Activated CD8-positive, alpha-beta memory T cell treated with anti-CD3 and anti-CD28 coated beads for 48 hours (primary cell): ENCODE measurements at places on chromosomes 6 and 20.

DNA sequence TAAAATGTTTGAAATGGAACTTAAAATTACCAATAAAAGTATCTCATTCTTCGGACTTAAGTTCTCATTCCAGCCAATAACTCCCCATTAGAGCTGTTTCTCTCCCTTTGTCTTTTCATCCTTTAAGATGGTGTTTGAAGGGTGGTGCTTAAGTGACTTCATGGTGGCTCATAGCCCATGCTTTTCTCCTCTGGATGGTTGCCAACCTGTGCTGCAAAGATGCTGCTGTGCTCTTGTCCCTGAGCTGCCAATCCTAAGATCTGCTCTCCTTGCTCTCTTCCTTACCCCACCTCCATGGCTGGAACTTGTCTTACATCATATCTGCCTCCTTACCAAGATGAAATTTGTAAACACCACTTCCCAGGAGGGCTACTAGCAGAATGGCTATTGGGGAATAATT lies 31.6 kb upstream of the PNRC1 start:
- no peak for DNase-seq

GRCh38 chr20:25281541-25281991 lies 33.7 kb downstream of the PYGB start:
- no peak for DNase-seq

- DNase-seq = no peak
Measured at GRCh38 chr6:53540129-53540692, 4.7 kb downstream of the GCLC start.

- DNase-seq = no peak
Measured at GRCh38 chr20:21324126-21324525, 21.0 kb downstream of the XRN2 start.

DNA sequence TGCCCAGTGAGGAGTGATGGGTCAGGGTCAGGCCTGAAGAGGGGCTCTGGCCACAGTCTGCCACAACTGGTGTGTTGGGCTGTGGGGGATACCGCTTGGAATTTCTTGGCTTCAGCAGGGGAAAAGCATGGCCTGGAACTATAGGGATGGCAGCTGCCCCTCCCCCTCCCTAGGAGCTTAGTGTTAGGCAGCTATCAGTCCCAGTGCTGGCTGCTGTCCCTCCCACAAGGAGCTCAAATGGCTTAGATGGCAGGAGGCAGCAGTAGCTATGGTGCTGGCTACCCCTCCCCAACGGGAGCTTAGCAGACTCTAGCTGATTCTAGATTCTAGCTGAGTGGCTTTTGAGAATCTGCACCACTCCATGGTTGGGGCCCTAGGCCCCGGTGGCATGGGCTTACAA lies 414.5 kb upstream of the HSF2 start:
- DNase-seq = no peak

- no peak for DNase-seq
Measured at GRCh38 chr6:147366290-147366689, 142.2 kb upstream of the SAMD5 start.

GRCh38 chr6:109834595-109835437 lies 143.3 kb upstream of the GPR6 start:
- DNase-seq = no peak

GRCh38 chr6:144561455-144562043 lies 276.4 kb downstream of the UTRN start:
- no peak for DNase-seq

DNA sequence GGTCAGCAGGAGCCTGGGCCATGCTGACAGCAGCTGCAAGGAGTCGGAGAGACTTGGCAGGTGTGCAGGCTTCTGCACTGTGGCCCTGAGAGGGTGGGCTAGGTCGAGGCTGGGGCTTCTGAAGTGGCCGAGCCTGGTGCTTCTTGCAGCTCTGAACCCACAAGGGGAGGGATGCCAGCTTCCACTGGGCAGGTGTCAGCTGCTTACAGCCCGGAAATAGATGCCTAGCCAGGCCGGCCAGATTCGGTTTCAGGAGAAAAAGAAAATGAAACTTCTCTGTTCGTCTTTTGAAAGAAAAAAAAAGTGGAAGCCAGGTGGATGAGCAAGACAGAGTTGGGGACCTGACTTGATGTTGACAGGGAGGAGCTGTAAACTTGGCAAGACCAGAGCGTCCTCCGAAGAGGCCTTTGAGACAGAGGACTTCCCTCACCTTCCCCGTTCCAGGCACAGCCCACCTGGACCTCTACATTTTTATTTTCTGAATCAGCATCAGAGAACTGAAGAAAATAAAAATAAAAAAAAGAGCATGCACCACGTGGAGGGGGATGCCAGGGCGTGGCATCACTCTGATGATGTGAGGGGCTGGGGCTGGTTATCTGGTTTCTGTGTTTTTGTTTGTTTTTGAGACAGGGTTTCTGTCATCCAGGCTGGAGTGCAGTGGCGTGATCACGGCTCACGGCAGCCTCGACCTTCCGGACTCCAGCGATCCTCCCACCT lies at the start of gene ZBP1:
ZBP1 (minus strand) TSS at position 153 of the 717 bp plus-strand sequence; CDS start at position 22, 131 bp downstream.
- no peak for DNase-seq

GRCh38 chr6:147567141-147567805 lies 58.8 kb downstream of the SAMD5 start:
- DNase-seq = no peak

DNA sequence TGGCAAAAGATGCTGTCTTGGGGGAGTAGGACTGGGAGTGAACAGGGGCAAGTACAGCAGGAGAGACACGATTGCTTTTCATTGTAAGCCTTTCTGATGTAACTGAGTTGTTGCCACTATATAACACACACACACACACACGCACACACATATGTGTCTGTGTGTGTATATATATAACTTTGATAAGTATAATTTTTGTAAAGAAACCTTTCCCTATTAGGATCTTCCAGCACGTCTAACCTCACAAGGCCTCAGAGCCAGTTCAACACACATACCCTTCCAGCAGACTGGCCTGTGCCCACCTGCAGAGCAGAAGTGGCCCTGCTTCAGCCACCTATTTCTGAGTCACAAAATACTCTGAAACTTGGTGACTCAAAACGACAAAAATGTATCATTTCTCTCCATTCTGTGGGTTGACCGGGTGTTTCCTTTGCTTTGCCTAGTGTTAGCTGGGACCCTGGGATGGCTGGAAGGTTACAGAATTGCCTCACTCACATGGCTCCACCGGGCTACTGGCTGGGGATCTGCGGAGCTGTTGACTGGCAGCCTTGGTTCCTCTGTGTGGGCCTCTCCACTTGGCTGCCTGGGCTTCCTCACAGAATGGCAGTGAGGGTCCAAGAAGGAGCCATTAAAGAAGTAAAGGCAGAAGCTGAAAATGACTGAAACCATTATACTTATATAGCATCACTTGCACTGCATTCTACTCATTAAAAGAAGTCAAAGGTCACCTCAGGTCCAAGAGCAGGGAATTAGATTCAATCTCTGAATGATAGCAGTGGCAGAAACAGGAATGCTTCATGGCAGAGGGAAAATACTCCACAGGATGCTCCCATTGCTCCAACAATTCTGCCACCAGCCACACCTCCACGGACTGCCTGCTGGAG lies 126.4 kb downstream of the BANF2 start:
- peak; percentile 6 for DNase-seq

DNA sequence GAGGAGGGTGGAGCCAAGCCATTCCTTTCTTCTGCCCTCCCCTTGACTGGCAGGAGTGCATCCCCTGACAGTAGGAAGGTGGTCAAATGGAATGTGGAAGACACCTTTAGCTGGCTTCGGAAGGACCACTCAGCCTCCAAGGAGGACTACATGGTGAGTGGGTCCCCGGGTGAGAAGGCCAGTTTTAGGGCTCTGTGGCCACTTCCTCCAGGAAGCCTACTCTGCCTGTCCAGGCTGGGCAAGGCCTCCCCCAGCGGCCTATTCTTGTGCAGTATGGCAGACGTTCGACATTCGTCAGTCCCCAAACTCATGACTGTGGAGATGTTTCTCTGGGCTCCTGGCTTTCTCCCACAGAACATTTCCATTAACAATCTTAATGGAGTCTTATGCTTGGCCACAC lies 9.1 kb downstream of the PCIF1 start:
- no peak for DNase-seq

- no peak for DNase-seq
Measured at GRCh38 chr6:163416557-163417253, 2.2 kb downstream of the QKI start.

DNA sequence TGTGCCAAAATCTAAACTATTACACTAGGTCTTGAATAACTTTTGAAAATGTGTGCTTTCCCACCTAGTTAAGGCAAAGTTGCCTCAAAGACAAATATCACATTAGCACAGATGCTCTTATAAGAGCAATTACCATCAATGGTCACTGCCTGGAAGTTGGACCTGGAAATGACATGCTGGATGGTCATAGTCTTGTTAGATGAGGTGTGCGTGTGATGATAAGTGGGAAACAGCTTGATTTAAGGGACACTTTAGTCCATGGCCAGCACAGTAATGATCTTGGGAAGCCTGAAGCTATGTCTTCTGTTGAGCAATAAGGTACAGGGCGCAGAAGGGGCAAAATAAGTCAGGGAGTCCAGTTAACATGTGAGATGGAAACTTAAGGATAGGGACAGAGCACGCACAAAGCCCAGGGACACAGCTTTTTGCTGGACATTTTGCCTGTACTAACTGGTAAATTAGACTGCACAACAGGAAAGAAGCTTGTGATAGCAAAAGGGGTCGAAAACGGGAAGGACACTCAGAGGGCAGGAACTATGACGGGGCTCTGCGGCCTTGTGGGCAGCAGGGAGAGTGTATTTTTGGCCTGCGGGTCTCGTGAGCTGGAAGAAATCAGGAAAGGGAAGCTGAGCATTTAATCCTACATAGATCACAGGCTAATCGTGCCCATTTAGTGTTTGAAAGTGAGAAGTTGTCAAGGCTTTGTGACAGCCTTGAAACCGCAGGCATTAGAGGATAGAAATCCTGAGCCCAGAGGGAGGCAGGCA lies 66.7 kb upstream of the BMP2 start:
- no peak for DNase-seq

- no peak for DNase-seq
Measured at GRCh38 chr6:28082939-28083338, 2.6 kb downstream of the ZNF165 start.

DNA sequence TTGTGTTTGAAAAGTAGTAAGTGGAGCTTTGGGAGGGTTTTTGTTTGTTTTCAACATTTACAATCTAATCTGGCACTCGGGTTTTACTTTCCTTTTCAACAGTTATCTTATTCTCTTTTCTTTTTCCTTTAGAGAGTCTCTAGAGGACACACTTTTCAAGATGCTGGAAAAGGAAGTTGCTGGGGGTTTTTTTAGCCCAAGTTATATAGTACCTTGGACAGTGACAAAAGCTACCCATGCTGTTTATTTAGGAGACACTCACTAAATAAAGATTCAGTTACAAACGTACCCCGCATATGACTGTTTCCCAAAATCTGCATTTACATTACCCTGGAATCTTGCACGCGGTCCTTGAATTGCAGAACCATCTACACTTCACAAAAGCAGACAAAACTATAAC lies 78.8 kb downstream of the MAP7 start:
- DNase-seq = no peak

- no peak for DNase-seq
Measured at GRCh38 chr6:163529605-163530004, 115.1 kb downstream of the QKI start.

DNA sequence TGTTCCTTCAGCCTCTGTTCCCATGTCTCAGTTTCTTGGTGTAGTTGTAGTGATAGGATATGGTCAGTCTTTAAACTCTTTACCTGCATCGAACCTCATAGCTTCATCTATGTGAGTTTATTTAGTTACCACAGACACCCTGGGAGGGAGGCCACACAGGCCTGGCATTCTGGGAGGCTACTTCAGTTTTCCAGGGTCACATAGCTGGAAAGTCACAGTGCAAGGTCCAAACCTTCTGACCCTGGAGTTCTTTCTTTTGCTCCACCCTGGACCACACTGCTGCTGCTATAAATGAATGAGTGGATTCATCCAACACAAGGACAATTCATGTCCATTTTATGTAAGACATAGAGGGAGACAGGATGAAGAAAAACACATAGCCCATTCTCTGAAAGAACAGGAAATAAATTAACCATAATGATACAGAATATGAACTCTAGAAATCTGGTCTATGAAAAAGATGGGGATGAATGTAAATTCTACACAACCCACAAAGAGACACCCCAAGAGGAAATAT lies 60.8 kb downstream of the LAMA4 start:
- no peak for DNase-seq

GRCh38 chr20:14064333-14064732 lies 69.0 kb downstream of the MACROD2 start:
- no peak for DNase-seq

DNA sequence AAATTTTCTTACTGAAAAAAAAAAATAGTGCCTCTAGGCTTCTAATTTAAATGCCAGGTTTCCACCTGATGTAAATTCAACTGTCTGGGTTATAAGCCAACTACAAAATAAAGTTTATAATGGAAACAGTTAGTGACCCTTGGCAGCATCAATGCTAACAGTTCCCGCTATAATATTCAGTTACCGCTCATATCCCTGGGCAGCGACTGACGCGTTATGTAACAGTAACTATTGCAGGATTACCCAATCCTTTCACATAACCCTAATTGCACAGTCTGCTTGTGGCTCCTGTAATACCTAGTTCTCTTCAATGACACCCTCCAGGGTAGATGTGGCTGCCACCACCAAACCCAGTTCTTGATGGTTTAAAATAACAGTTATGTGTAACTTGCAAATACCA lies 208.6 kb downstream of the MOXD1 start:
- no peak for DNase-seq

GRCh38 chr20:12211361-12211760 lies 293.7 kb downstream of the BTBD3 start:
- DNase-seq = no peak

GRCh38 chr6:162395181-162395580 lies 332.4 kb downstream of the PRKN start:
- DNase-seq = no peak

- no peak for DNase-seq
Measured at GRCh38 chr20:36614781-36615557, 9.4 kb downstream of the RAB5IF start.

DNA sequence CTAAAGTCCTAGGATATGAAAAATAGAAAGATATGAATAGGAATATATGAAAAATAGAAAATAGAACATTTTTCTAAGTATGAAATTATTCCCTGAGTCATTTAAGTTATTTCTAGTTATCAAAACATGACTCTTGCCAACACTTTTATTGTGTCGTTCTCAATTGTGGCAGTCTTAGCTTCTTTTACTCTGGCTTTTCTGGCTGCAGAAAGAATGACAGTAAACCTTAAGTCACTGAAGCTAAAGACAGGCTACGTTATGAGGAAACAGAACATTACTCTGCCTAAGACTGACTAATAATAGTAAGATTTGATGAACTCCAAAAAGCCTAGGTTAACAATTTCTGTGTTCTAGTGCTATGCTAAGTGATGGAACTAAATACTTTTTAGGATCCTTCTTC lies 74.6 kb downstream of the AIG1 start:
- DNase-seq = no peak

DNA sequence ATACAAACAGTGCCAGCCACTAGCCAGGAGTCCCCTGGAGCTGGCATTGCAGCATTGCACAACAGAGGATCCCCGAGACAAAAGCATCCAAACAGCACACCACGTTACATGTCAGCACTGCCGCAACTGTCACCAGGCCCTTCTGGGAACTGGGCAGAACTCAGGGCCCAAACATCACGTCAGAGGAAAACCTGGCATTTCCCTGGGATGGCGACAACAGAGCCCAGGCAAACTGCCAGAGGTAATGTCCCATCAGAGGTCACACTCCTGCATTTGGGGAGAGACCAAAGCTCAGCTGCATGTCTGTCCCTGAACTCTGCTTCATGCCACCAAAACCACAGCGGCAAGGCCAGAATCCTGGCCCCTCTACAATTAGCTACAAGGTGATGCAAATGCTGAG lies 36.3 kb downstream of the PPP1R3G start:
- DNase-seq = no peak

- no peak for DNase-seq
Measured at GRCh38 chr6:30481211-30481964, 7.9 kb upstream of the HLA-E start.

- no peak for DNase-seq
Measured at GRCh38 chr6:72623808-72624207, 1.9 kb downstream of the KCNQ5 start.
